ENCODE measurements at places on chromosomes 1 and 21. TPM values are rescaled to one million over a fixed set of nuclear protein-coding genes. Genes with fewer than 3 reads are reported as not detected.

LCE1E gene
- 0.37 TPM for total RNA-seq

FAM72D gene
- 2.2 TPM for total RNA-seq

TFF1 gene
- not detected for total RNA-seq

DIPK1A gene
- 5.9 TPM for total RNA-seq

GJA9 gene
- total RNA-seq, result not detected

MSH4 gene
- 0.20 TPM for total RNA-seq

TNFAIP8L2 gene
- not detected for total RNA-seq

SAMSN1 gene
- not detected for total RNA-seq

CD58 gene
- total RNA-seq, result 23.1 TPM

OR4F29 gene
- total RNA-seq, result 0.37 TPM

TCP10L gene
- under 0.01 TPM for total RNA-seq

Measured in subcutaneous preadipocyte (primary cell).